ENCODE measurements at places on chromosomes 12 and 14.

DNA sequence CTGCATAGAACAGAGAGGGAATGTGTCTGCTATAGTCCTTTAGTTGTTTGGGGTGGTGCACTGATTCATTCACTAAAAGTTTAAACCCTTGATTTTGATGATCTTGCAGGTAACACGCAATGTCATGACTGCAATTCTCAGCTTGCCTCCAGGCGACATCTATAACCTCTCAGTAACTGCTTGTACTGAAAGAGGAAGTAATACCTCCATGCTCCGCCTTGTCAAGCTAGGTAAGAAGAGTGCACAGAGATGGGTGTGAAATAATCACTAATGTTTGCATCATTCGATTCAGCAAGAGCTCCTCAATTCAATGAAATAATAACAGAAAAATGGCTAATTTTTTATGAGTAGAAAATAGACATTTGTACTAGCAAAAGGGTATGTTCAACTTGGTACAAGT, 203.7 kb downstream of the PTPRO start:
- peak; percentile 44 for DNase-seq

- no peak for DNase-seq
These were observed 155.6 kb upstream of the LMNTD1 start for GRCh38 chr12:25708661-25709060.

GRCh38 chr14:68217791-68218340, 398.3 kb downstream of the RAD51B start:
- DNase-seq = no peak

GRCh38 chr12:6606331-6607131, 648 bp downstream of the CHD4 start:
- peak; percentile 59 for DNase-seq

DNA sequence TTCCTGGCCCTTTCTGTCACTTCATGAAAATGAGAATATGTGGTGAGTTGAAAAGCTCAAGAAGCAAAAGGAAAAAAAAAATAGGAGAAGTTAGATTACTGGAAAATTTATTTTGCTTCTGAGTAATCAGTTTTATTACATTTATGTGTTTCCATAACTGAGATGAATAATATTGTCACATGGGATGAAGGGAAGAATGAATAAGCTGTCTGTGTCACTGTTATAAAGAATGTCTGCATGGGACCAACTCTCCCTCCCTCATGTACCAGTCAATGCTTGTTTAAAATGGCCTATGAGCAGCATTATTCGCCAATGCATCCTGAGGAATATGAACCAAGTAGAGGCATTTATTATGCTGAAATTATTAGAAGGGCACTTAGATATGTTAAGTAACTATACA, 246.3 kb downstream of the PRKD1 start:
- no peak for DNase-seq

DNA sequence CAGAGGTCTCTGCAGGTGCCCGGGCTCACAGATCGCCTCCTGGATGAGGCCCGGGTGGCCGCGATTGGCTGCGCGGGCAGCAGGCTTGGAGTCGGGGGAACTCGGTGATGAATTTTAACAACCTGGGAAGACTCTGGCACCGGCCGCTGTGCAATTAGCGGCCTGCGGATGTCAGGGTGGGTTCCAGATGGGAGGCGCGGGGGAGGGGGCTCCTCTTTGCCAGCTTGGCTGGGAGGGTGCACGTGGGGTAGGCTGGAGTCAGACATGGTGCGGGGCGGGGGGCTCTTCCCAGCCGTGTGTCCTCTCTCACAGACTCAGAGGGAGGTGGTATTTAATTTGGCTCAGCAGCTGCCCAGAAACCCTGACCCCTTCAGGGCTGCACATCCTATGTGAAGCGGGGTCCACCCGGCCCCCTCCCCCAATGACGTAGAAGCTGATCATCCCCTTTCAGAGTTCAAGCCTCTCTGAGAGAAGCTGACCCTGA, 81.4 kb downstream of the KIF26A start:
- DNase-seq = no peak

DNA sequence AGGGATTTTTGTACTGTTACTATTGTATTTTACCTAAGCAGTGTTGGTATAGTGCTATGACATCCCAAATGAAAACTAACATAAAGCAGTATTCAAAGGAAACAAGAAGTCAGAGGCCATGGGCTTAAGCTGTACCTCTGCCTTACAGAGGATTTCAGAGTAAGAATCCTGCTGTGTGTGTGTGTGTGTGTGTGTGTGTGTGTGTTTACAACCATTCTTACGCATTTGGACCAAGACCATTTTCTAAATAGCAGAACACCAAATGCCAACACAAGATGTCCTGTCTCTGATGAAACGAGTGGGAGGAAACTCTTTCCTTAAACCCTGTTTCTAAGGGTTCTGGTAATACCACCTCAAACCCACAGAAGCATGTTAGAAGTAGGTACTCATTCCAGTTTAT, 64.4 kb downstream of the PPP1R36 start:
- no peak for DNase-seq

DNA sequence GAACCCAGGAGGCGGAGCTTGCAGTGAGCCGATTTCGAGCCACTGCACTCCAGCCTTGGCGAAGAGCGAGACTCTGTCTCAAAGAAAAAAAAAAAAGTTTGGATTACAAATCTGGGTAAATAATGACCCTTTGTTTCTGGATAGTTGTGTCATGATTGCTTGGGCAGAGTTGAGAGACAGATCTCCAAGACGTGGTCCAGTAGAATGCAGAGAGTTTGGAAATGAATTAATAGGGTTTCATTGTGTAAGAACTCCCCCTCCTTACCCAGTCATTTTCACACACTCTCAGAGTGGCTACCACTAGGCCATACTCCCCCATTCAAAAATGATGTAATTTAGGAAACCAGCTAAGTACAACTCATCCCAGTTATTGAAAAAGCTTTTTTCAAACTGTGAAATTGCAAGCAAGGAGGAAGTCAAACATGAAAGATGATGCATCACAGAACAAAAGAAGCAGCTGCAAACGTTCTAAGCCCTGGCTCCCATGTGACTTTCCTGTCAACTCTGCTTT, 1331.9 kb downstream of the AACS start:
- no peak for DNase-seq

- DNase-seq = peak; percentile 58
These were observed 129.9 kb upstream of the GRIN2B start for GRCh38 chr12:14111230-14111865.

- DNase-seq = no peak
These were observed 1.5 kb downstream of the BCL2L14 start for GRCh38 chr12:12072064-12072760.

DNA sequence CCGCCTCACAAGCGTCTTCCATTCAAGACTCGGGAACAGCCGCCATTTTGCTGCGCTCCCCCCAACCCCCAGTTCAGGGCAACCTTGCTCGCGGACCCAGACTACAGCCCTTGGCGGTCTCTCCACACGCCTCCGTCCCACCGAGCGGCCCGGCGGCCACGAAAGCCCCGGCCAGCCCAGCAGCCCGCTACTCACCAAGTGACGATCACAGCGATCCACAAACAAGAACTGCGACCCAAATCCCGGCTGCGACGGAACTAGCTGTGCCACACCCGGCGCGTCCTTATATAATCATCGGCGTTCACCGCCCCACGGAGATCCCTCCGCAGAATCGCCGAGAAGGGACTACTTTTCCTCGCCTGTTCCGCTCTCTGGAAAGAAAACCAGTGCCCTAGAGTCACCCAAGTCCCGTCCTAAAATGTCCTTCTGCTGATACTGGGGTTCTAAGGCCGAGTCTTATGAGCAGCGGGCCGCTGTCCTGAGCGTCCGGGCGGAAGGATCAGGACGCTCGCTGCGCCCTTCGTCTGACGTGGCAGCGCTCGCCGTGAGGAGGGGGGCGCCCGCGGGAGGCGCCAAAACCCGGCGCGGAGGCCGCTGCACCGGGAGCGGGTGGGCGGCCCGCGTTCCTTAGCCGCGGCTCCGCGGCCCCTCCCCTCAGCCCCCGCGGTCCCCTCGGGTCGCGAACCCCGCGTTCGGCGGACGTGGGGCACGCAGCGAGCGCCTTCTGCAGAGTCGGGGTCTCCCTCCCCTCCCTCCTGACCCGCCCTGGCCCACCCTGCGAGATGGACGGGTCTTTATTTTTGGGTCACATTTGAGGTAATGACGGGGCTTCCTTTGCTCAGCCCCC, at the start of gene UBC:
UBC (minus strand) TSS at position 259 of the 847 bp plus-strand sequence. CDS start 879 bp downstream, outside the sequence.
- peak; percentile 84 for DNase-seq

DNA sequence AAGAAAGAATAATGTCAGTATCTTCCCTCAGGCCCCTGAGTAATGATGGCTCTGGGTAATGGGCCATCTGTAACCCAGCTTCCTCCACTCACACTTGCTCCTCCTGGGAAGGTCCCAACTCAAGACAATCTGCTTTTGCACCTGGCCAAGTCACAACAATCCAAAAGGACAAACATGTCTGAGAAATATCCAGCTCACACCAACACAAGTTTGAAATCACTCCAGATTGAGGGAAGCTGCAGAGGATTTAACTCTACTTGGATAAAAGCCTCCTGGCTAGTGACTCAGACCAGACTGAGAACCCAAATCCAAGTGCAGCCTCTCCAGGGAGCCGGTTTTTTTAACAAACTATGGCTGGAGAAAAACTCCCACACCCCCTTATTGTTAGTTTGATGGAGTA, 34.2 kb downstream of the RTRAF start:
- DNase-seq = no peak

DNA sequence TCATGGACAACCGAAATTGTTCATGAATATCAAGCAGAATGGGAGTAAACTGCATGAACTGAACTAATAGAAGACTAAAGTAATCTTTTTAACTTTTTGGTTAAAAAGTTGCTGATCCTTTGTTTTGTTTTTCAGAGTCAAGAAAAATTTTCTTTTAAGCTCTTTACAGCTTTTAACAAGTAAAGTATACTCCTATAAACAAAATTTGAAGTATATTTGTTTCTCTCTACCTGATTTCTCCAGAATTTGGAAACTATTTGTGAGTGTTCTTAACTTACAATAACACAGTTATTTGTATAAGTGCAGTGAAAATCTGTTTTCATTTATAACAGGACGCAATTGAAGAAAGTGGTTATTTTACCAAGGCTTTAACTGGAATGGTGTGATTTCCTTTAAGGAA, 12.2 kb upstream of the LRRK2 start:
- DNase-seq = no peak

GRCh38 chr14:96484399-96484798, 17.8 kb upstream of the PAPOLA start:
- no peak for DNase-seq

DNA sequence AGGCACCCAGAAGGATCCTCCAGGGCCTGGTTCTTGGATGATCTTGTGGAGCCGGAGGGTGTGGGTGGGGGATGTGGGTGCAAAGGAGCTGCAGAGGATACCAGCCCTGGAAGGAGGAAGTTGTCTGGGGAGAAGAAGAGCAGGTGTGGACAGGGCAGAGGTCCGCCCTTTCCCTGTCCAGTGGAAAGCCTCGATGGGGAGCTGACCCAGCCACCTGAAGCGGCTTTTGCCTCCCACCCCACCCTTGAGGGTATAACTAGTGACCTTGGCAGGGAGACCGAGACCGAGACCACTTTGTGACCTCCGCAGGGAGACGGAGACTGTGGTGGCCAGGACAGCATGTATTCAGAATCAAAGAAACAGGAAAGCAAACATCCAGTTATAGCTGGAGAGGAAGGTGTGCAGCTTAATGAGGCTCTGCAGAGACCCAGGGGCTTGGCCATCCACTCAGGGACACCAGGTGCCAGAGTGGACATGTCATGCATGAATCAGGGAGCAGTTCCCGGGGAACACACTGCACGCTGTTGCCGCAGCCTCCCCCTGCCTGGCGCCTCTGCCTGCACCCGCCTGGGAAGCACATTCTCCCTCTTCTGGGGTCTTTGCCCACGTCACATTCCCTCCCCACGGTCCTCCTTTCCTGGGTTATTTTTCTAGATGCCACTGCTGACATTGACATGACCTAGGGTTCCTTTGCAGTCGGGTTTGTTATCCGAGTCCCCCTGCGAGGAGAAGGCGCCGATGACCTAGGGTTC, 87.7 kb downstream of the ADGRD1 start:
- no peak for DNase-seq

DNA sequence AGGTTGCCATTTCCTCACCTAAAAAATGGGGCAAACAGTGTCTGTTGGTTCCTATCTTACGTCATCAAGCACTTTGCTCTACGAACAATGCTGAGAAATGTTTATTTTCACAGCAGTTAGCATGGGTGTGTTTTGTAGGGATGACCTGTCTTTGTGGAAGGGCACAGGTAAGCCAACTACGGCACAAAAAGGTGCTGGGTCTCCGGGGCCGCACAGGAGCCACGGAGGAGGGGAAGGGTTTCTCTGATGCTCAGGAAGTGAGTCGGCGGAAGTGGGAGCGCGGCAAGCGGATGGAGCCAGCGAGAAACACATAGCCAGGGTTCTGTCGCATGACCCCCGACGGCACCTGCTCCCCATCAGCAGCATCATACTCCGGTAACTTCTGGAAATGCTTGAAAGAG, 65.6 kb upstream of the TCL1B start:
- DNase-seq = no peak

GRCh38 chr14:44803239-44803905, 158.4 kb downstream of the KLHL28 start:
- peak; percentile 43 for DNase-seq

GRCh38 chr12:103475073-103475472, 20.7 kb downstream of the C12orf42 start:
- no peak for DNase-seq

GRCh38 chr12:28710882-28711281, 438.2 kb upstream of the FAR2 start:
- no peak for DNase-seq

DNA sequence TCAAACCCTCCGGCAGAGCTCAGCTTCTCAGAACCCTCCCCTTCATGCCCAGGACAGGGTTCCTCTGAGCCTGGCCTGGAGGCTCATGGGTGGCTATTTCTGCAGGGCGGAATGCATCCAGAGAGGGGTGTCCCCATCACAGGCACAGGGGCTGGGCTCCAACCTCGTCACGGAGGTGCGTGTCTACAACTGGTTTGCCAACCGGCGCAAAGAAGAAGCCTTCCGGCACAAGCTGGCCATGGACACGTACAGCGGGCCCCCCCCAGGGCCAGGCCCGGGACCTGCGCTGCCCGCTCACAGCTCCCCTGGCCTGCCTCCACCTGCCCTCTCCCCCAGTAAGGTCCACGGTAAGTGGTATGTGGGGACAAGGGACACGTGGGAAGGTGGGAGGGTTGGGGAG, 15.7 kb downstream of the HNF1A start:
- DNase-seq = no peak

DNA sequence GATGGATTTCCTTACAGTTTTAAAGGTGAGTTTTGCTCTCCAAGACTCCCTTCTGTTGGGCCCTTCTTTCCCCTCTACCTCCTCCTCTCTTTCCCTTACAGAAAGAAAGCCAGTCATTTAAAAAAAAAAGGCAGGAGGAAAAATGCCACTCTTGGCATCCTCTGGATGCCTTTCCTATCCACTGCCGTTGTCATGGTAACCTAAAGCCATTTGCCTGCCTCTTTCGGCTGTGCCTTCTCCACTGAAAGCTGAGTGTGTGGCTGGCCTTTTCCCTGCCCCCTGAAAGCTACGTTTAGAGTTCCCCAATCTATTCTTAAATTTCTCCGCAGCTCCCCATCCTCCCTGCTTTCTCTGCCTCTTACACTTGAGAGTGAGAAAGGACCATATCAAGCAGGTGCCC, 67.1 kb downstream of the TUNAR start:
- DNase-seq = no peak

GRCh38 chr14:95360828-95361227, 41.1 kb upstream of the CLMN start:
- no peak for DNase-seq
